Hematopoietic multipotent progenitor cell treated with erythropoietin and hydrocortisone succinate and interleukin-3 and kit ligand, for 8 days (in vitro differentiated cells): ENCODE measurements at places on chromosomes 16 and 17.

GRCh38 chr17:7705269-7706255 lies 560 bp downstream of the EFNB3 start:
- no peak for DNase-seq

- peak; percentile 2 for DNase-seq
These were observed 50.3 kb upstream of the TBX2 start for GRCh38 chr17:61349350-61349749.

DNA sequence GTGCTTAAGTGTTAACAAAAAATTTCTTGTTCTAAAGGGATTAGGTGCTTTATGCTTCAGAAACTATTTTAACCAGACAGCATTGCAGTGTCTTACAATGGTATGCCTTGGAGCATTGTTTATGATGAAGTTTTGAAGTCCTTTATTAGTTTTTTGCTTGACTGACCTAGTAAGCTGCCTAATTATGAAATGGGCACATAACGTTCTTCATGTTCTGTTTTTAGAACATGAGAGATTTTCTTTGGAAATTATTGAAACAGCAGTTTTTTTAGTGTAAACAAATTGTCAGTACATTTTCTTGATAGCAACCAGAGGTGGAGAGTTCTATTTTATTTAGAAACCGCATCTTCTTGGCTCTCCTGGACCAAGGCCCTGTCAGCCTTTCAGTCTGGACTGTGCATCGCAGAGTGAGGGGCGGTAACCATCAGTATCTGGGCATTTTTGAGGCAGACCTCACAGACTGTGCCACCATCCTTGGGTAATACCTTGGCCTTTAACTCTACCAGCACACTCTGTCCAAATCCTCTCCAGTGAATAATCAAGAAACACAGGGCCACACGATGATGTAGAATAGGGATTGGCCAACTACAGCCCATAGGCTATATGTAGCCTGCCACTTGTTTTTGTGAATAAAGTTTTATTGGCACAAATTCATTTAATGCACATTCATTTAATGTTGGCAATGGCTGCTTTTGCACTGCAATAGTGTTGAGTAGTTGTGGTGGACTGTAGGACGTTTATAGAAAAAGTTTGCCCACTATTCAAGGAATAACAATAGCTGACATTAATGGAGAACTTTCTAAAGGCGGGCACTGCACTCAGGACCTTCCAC lies 81.1 kb downstream of the VPS35L start:
- DNase-seq = no peak

- no peak for DNase-seq
These were observed 9.7 kb downstream of the INPP5K start for GRCh38 chr17:1506649-1507267.

DNA sequence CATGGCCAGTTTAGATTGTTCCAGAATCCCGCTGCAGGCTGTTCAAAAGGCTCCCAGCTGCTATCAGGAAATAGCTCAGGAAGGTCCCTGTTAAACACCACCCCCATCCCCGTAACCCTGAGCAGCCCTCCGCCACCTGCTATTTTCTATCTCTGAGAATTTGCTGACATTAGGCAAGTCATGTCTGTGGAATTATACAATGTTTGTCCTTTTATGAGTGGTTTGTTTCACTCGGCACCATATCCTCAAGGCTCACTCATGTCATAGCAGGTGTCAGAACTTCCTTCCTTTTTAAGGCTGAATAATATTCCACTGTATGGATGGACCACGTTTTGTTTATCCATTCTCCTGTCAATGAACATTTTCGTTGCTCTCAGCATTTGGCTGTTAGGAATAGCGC lies 164.3 kb upstream of the FOXF1 start:
- no peak for DNase-seq

GRCh38 chr16:30032083-30032819 lies 1.2 kb upstream of the TLCD3B start:
- peak; percentile 73 for DNase-seq

GRCh38 chr16:56279132-56279531 lies 87.8 kb downstream of the GNAO1 start:
- peak; percentile 35 for DNase-seq

DNA sequence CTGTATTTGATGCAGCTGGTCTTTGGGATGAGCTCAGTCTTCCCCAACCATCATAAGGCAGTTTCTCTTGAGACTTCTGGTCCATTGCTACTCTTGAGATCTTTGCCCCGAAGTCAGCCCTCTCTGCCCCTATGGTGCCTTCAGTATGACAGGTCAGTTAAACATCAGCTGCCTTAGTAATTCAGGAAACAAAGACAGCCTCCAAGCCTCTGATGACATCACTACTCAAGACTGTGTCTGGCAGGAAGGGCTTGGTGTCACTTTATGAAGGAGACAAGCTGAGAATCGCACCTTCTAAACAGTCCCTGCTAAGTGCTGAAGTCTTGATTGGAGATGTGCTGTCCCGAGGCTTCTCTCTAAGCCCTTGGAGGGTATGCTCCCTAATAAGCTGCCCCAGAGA lies 104.9 kb upstream of the TBX2 start:
- no peak for DNase-seq

DNA sequence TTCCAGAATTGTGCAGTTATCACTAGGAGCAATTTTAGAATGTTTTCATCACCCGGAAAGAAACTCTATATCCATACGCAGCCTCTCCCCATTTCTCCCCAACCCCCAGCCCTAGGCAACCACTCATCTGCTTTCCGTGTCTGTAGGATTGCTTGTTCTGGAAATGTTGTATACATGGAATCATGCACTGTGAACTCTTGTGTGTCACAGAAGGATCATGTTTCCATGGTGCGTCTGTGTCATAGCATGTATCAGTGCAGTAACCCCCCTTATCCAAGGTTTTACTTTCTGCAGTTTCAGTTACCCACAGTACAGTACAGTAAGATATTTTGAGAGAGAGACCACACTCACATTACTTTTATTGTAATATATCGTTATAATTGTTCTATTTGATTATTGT lies 299.4 kb downstream of the CPPED1 start:
- DNase-seq = no peak

- no peak for DNase-seq
These were observed 3.5 kb downstream of the PIPOX start for GRCh38 chr17:29046473-29046839.

DNA sequence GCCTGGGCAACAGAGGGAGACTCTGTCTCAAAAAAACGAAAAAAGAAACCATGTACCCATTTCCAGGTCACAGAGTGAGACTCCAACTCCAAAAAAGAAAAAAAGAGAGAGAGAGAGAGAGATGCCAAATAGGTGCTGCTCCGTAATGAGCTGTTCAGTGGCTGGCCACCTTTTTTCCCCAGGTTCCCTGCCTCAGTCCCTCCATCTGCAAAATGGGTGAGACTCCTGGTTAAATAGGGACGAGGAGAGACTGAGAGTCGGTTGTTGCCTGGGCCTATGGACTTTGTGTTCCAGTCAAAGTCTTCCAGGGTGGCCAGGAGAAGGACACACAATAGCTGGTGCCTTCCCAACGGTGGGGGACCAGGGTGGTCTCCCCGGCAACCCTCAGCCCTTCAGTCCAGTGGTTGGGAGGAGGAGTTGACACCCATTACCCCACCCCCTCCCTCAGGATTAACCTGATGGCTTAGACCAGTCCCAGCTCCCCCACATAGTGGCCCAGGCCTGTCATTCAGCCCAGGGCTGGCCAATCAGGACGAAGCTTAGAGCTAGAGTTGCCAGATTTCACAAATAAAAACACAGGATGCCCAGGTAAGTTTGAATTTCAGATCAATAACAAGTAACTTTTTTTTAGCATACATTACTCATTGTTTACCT lies 258.2 kb downstream of the PARN start:
- no peak for DNase-seq

GRCh38 chr17:36937001-36937958 lies at the start of gene LHX1:
Gene LHX1 (plus strand): TSS chr17:36937475. CDS start chr17:36938198, 723 bp downstream.
- no peak for DNase-seq

DNA sequence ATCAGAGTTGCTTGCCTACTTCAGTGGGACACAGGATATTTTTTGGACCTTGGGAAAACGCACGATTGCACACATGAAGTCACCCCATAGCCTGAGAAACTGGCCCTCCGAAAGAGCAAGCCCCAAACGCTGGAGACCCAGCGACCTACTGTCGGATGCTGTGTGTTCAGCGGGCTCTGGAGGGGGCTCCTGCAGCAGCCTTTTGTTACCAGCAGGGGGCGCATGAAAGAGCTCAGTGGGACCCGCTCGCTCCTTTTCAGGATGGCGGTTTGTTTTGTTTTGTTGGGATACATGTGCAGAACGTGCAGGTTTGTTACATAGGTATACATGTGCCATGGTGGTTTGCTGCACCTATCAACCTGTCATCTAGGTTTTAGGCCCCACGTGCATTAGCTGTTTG lies 28.4 kb downstream of the MYH3 start:
- peak; percentile 16 for DNase-seq

DNA sequence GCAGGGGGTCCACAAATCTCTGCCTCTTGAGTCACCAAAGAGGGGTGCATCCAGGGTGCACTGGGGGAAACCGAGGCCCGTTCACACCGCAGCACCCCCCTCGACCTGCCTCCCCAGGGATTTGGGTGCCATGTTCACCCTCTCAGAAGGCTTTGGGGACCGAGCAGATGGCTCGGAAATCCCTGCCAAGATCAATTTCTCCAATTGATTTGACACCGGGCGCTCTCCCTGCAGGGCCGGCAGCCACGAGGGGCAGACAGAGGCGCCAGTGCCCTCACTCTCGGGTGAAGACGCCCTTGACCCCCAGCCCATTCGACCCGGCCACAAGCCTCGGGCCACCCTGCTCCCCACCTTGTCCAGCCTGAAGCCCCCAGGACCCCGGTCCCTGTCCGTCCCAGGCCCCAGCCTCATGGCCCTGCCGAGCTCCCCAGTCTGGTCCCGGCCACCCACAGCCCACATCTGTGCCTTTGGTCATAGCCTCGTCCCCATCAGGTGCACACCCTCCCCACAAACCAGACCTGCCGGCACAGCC lies 9.3 kb downstream of the SSTR5 start:
- DNase-seq = no peak

DNA sequence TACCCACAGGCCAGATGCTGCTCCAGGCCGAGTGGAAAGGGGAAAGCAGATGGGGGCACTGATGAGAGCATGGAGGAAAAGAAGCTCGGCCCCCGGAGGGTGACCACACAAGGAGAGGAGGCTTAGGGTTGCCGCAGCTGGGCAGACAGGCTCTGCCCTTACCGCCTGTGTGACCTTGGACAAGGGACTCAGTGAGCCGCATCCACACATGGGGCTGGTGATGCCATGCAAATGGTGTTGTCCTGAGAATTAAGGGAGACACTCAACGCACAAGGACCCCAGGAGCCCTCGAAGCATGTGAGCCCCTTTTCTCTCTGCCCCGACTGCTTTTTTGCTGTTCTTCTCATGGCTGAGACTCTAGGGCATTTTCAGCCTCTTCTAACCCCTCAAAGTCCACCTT lies 61.0 kb downstream of the PLXDC1 start:
- no peak for DNase-seq

GRCh38 chr16:74991593-74992403 lies 6.9 kb upstream of the WDR59 start:
- DNase-seq = peak; percentile 91

GRCh38 chr17:37440424-37440823 lies 33.7 kb downstream of the TADA2A start:
- no peak for DNase-seq

DNA sequence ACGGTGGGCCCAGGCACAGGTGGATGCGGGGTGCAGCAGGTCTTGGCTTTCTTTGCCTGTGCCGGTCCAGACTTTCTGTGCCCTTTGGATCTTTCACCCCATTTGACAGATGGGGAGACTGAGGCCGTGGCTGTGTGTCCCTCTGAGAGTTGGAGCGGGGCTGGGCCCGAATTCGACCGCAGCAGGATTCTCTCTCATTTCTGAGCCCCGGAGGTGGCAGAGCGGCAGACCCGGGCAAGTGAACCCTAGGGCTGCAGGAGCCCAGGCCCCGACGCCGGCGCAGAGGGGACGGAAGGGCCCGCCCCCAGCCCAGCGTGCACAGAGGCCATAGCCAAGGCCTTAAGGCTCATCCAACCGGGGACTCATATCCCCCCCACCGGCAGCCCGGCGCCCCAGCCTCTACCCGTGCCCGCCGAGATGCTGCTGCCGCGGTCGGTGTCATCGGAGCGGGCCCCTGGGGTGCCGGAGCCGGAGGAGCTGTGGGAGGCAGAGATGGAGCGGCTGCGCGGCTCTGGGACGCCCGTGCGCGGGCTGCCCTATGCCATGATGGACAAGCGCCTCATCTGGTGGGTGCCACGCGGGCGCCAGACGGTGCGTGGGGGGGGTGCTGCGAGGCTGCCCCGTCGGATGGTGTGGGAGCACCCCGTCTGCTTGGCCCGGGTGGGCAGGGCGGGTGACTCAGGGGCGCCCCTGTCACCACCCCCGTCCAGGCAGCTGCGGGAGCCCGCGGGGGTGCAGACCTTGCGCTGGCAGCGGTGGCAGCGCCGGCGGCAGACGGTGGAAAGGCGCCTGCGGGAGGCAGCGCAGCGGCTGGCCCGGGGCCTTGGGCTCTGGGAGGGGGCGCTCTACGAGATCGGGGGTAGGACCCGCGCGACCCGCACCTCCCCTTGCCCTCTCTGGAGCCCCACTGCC lies 857 bp downstream of the TMC8 start:
- peak; percentile 46 for DNase-seq

DNA sequence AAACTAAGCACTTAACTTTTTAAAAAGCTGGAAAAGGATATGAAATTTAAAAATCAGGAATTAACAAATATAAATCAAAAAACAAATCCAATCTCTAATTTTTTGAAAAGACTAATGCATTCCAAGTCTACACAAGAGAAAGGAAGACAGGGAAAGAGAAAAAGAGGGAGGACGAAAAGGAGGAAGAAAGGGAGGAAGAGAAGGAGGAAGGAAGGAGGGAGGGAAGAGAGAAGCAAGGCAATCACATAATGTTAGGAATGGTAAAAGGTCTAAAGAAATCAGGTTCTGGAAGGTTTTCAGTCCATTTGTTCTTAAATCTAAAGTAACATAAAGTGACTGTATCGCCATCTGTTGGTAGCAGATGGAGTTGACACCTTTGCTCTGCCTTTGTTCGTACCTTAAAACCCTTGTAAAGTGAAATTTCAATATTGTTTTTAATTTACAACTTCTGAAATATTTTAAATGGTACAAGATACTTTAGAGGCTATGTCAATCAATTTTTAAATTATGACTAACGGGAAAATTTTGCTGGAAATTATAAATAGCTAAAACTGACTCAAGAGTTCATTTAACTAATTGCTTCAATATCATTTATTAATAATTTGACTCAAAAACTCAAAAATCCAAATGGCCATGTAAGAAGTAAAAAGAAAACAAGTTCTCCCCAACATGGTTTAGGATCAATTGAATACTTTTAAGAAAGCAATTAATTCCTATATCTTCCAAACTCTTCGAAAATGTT lies 20.4 kb upstream of the CDYL2 start:
- peak; percentile 71 for DNase-seq

GRCh38 chr17:35578929-35579432 lies 610 bp upstream of the PEX12 start:
- DNase-seq = no peak

DNA sequence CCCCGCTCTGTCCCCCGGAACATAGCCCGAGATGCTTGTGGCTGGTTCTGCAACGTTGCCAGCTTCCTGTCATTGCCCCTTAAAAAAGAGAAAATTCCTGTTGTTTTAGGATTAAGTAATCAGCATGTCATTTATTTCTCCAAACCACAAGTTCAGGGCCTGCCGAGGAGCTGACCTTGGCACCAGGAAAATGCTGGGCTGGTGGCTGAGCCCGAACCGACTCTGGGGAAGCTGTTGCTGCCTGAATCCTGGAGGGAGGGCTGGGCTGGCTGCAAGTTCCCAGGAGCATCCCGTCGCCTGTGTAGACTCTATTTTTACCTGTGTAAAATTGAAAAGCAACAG lies 130.9 kb upstream of the FOXF1 start:
- no peak for DNase-seq
